Stromal cell of bone marrow (primary cell): ENCODE measurements at places on chromosomes 5 and 9.
A peak's percentile ranks its signal among the peaks of the same experiment; 100 is the strongest.

DNA sequence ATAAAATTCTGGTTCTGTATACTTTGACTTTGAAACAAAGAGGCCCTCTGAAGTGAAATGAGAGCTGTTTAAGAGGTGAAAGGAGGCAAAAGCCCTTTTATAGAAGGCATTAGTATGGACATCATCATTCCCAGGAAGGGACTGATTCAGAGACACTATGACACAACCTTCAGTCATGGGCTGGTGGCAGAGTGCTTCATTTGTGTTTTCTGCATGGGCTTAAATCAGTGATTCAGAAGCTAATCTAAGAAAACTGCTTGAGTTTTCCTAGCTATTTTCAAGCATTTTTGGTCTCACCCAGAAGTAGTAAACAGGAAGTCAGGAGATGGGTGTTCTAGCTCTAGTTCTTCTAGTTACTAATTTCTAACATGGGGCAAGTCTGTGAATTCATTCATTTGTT is 288.9 kb downstream of the TRPM3 start:
- peak; percentile 32 for DNase-seq

GRCh38 chr5:90488791-90489190 is 14.1 kb downstream of the POLR3G start:
- DNase-seq = no peak

DNA sequence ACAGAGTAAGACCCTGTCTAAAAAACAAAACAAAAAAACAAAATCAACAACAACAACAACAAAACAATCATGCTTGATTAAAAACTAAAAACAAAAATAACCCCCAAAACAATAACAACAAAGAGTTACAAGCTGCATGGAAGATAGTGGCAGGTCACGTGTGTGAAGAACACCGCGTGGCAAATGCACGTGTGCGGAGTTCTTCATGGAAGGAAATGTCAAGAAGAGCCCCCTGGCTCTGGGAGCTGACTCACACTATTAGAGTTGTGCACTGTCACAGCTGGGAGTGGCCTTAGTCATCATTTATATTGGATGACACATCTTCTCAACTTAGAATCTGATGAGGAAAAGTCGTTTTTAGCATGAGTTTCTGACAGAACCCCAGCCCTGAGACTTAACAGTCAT is 110.5 kb downstream of the JMY start:
- DNase-seq = peak; percentile 46

DNA sequence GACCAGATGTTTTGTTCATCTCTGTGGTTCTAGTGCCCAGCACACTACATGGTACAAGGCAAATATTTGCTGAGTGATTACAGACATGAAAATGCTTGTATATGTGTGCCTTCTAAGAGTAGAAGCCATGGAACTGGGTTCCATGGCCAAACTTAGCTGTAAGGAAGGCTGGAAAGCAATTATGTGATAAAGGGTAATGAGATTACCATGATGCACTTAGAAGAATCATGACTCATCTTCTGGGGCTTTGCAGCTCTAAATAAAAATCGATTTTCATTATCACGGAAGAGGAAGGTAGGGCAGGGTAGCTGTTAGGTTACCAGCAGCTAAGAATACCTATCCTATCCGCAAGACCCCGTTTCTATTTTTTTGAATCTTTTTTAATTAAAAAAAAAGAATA is 28.0 kb downstream of the RFK start:
- DNase-seq = no peak

- DNase-seq = no peak
Measured at GRCh38 chr5:80959768-80960442, at the start of gene RASGRF2. TSS of gene RASGRF2 (plus strand) at chr5:80960363. CDS start at chr5:80960739, 376 bp downstream.

GRCh38 chr9:105047742-105048041 is 119.7 kb upstream of the ABCA1 start:
- no peak for DNase-seq

- DNase-seq = peak; percentile 69
Measured at GRCh38 chr9:4137234-4137633, 162.6 kb downstream of the GLIS3 start.

DNA sequence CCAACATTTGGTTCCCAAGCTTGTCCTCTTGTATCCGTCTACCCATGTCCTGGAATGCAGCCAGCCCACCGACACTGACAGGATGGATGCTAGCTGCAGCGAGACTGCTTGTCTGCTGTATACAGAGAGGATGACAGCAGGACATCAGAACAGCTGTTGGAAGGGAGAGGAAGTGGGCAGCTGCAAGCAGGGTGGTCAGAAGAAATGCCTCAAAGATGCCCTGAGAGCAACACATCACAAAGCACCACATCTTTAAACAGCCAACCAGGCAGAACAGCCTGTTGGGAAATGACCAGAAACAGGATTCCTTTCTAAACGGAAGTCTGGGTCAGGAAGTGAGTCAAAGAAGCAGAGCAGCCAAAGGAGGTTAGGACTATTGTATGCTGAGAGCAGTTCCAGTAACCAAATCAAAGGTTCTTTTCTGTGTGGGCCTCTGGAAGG is 219.1 kb downstream of the NDUFS4 start:
- DNase-seq = peak; percentile 33

DNA sequence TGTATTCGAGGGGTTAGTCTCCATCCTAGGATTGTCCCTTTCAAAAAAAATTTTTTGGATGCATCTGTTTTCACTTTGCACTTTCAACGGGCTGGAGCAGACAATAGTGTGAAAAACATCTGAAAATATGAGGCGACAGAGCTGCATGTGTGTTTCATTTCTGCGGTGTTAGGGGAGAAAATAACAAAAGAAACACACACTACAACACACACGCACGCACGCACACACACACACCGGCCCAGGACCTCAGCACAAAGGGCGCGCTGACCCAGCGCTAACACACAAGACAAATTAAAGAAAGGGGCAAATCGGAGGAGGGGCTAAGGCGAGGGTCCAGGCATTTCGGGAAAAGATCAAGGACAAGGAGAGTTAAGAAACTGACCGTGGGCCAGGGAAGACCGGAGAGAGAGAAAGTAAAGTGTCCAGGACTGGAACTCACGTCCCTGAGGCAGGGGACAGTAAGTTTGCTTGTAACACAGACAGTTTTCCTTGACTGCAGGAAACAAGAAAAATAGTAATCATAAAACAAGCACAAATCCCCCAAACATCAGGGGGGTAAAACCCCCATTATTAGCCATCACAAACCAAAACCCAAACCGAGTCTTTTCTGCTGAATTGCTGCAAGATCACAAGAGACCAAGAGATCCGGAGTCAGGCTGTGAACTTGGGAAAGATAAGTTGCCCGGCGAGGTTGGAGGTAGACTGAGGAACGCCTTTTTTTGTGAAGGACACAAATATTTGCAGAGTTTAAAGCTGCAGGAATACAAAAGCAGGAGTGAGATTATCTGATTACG is 302.1 kb downstream of the PARP8 start:
- DNase-seq = no peak

- DNase-seq = no peak
Measured at GRCh38 chr9:130327781-130328348, 62.3 kb downstream of the HMCN2 start.

GRCh38 chr5:9194509-9194908 is 351.4 kb downstream of the SEMA5A start:
- peak; percentile 40 for DNase-seq

DNA sequence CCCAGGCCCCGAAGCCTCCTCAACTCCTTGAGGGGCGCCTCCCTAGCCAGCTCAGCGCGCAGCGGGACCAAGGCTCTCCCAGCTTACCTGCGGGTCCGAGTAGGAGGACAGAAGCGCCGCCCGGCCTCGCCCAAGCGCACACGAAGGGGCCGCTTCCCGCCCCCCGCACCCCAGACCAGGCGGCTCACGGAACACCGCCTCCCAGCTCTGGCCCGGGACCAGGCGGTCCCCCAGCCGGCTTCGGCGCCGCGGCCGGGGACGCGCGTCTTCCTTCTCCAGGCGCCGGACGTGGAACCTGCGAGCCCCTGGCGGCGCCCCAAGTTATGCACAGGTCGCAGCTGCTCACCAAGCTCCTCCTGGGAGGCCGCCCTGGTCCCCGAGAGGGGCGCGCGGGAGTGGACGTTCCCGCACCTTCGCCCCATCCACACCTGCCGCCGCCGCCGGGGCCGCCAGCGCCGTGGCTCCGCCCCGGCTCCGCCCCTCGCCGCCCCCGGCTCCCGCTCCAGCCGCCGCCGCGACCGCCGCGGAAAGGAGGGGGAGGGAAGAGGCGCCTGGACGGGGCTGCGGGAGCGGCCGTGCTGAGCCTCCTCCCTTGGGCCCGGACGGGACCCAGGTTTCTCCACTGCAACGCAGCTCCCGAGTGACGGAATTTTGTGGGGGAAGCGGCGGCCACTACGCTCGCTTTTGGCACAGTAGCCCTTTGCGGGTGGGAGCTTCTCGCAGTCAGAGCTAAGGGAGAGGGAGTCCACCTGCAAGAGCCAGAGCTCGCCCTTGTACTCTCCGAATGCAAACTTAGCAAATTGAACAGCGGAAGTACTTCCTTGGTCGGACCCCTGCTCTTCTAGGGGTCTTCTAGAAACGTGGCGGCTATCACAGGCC is 77.5 kb upstream of the IFNE start:
- DNase-seq = no peak

GRCh38 chr5:43837996-43838395 is 235.0 kb downstream of the NNT start:
- no peak for DNase-seq

DNA sequence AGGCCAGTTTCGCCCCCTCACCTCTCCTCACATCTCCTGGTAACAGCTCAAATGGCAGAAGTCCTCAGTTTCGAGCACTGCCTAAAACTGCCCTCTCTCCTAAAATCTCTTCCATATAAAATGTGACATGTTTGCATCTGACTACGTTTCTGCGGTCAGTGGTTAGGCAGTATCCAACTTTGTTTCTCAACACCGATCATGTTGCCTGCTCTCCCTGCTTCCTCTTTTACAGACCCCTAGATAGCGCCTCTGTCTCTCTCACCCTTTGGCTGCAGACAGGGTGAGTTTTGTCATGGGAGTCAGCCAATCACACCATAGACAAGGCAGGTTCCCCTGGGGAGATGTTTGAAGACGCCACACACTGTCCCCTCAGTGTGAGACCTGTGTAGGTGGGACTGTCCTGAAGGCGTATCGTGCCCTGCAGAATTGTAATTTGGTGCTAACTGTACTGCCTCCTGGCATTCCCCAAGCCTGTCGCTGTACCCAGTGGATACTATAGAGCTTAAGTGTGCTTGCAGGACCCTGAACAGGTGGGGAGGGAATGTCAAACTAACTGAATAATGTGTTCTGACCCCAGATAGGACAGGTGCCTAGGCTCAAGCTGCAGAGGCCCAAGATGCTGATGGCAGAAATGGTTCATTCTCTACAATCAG is 1.1 kb downstream of the HEXB start:
- DNase-seq = no peak

DNA sequence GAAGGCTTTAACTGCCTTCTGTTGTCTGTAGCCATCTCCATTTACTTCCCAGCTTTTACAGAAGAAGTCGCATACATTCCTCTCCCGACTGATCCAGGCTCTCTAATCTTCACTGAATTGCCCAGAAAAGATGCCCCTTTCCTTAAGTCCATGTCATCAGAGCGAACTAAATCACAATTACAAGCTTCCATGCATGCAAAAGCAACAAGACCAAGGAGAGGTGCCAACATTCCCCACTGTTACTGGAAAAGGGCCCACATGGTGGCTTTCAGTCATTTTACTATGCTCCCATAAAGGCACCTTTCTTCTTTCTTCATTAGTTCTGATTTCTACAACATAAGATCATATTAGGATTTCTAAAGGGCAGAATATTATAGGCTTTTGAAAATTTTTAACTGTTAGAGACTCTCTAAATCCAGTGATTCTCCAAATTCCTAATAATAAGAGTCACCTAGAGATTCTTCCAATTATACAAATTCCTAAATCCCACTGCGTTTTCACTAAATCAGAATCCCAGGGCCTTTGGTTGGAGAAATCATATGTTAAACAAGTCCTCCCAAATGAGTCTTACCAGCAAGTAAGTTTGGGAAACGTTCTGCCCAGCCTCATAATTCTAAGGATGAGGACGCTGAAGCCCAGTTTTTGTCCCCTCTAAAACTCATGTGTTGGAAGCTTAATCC is 17.0 kb upstream of the ZFR start:
- no peak for DNase-seq

DNA sequence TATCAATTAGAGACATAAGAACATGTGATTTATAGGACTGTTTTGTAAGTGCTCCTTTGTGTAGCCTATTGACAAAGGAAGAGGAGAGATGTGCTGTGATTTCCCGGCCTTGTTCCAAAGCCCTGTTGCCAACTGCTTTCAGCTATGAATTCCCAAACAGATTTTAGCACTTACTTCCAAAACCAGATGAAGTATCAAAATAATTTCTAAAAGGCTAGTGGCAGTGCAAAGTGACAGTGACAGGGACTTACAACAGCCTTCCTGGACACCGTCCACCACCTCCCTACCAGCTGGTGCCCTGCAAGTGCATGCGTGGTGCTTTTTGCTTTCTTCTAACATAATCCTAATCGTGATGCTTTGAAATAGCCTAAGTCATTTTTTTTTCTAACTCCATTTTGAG is 254.1 kb upstream of the ACTBL2 start:
- DNase-seq = no peak

DNA sequence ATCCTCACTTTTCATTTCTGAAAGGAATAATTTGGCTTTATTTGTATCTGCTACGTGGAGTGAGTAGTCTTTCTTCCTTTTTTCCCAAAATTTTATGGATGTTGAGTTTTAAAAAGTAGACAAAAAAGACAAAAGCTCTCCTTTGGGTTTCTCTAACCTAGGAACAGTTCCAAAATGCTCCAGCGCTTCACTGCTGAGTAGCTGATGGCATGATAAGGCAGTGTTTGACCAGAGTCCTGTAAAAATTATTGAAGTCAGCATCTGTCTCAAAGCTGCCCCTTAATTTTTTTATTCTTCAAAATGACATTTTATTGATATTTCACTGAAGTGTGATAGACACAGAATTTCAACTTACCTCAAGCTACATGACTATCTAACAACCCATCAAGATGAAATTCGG is 219.0 kb downstream of the ADAMTSL1 start:
- no peak for DNase-seq

DNA sequence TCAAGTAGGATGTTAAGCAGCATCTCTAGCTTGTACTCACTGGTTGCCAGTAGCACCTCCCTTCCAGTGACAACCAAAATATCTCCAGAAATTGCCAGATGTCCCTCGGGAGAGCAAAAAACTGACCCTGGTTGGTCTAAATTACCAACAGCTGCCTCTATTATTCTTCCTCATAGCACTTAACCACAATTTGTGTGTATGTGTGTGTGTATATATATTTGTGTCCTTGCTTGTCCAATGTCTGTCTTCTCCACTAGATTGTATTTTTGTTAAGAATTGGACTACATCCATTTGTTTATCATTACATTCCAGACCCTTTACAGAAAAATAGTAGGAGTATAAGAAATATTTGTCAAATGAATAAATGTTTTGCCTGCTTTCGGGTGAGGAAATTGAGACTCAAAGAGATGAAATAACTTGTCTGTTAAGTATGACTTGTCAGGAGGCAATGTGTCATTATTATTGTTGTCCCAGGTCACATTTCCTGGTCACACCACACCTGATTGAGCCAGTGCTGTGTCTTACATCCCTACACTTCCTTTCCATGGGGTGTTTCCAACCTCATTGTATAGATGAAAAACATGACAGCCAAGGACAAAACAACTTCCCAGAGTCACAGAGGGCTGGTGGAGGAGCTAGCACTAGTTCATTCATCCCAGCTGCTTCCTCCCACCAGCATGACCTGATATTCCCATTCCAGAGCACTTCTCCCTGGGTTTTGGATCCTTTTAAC is 11.4 kb upstream of the GRPEL2 start:
- no peak for DNase-seq

GRCh38 chr9:109064963-109065702 is 51.8 kb upstream of the CTNNAL1 start:
- DNase-seq = no peak
